ENCODE measurements at places on chromosomes 16 and 17.
A peak's percentile ranks its signal among the peaks of the same experiment; 100 is the strongest.

DNA sequence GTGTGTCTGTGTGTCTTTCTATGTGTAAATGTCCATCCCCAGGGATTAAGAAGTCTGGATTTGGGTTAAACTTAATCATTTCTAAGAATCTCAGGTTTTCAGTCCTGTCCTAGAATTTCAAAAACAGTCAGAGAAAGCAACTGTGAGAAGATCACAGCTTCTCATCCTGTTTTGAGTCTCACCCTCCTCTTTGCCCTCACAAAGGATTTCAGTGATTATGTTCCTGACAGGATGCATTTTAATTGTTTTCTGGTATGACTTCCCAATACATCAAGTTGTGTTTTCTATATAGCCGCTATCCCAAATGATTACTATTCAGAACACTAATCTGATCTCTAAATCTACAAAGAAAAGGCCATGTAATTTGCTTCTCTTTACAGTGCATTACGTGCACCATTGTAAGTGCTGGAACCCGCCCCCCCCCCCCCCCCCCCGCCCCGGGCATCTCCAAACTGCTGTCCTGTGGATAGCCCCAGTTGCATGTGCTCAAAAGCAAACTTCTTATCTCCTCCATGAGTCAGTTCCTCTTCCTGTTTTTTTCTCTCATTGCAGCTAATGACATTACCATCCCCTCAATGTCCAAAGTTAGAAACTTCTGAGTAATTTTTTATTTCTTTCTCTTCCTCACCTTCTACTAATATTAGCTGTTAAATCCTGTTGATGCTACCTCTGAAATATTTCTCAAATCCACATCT lies 73.9 kb downstream of the CDH13 start:
- no peak for DNase-seq

- DNase-seq, result peak; percentile 54
These were observed 20.6 kb downstream of the MAP3K14 start for GRCh38 chr17:45296003-45296832.

- DNase-seq, result no peak
These were observed 4.4 kb downstream of the SHBG start for GRCh38 chr17:7634384-7634783.

DNA sequence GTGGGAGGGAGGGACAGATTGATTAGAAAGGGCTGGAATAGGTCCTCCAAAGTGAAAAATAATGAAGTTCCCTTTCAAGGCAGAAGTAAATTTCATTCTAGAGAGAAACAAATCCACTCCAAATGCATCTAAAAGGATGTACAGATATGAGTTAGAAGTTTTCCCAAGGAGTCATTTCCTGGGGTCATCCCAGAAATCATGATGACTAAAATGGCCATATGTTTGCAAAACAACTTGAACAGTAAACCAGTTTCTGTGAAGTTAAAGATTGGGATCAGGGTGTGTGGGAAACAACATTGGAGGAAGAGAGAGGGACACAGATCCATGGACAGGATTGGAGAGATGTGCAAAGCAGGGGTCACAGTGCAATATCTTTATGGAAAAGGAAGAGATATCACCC lies 32.5 kb upstream of the ARHGAP44 start:
- no peak for DNase-seq

DNA sequence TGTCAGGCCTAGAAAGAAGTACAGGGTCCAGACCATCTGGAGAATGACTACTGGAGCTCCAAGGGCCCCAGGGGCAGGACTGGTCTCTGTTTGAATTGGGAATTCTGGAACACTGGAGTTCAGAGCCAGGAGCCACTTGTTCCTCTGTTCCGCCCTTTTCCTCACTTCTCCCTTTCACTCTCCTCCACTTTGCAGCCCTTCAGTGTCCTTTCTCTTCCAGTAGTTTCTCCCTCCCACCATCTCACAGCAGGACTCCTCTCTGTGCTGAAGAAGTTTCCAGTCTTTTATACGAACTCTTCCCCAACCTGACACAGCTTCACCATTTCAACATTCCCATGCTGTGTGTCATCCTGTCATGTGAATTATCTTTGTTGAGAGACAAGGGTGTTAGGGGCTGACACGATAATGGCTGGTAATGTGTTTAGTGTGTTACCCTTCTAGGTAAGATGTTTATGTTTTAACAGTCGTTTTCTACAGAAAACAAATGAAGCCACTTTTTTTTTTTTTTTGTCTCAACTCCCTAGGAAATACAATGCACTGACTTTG lies 180.3 kb upstream of the MYOCD start:
- no peak for DNase-seq

DNA sequence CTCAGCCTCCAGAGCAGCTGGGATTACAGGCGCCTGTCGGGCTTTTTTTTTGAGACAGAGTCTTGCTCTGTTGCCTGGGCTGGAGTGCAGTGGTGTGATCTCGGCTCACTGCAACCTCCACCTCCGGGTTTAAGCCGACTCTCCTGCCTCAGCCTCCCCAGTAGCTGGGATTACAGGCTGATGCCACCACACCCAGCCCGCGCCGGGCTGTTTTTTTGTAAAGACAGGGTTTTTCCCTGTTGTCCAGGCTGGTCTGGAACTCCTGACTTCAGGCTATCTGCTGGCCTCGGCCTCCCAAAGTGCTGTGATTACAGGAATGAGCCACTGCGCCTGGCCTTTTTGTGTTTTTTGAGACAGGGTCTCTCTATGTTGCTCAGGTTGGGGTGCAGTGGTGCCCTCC lies 27.4 kb upstream of the SPNS3 start:
- no peak for DNase-seq

DNA sequence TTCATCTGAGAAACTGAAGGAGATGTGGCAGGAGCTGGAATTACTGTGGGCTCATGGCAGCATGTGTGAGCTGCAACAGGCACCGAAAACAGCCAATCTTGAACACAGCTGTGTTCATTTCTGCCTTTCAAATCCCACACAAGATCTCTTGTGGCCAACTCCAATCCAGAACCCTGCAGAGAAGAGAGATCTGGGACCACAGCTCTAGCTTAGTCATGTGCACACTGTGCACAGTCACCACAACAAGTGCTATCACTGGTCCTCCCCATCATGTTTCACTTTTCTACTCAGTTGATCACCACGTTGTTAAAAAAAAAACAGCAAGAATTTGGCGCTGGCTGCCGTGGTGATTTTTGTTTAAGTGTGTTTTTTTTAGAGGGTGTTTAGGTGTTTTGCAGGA lies 254.5 kb upstream of the ELAC2 start:
- no peak for DNase-seq

DNA sequence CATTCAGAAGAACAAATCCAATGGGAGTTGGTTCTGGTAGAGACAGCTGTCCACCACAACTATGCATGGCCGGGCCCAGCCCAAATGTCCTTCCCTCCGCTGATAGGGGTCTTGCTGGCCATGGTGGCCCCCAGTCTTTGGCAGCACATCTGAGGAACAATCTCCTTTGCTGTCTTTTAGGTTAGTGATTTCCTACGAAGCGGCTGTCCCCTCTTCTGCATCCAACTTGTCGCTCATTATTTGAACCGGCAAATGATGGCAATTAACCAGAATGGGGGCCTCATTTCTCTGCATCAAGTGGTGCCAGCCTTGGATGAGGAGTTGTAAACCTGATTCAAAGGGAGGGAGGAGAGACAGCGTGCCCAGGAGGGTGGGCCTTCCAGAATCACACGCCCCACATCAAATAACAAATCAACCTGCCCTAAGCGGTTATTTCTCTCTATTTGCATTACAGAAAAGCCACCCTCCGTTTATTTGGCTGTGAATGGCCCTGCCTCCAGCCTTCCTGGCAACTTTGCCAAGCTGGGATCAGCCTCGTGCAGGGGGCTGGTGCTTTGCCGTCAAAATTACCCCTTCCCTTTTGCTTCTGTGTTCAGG lies 156.5 kb downstream of the RGS9 start:
- DNase-seq, result no peak

DNA sequence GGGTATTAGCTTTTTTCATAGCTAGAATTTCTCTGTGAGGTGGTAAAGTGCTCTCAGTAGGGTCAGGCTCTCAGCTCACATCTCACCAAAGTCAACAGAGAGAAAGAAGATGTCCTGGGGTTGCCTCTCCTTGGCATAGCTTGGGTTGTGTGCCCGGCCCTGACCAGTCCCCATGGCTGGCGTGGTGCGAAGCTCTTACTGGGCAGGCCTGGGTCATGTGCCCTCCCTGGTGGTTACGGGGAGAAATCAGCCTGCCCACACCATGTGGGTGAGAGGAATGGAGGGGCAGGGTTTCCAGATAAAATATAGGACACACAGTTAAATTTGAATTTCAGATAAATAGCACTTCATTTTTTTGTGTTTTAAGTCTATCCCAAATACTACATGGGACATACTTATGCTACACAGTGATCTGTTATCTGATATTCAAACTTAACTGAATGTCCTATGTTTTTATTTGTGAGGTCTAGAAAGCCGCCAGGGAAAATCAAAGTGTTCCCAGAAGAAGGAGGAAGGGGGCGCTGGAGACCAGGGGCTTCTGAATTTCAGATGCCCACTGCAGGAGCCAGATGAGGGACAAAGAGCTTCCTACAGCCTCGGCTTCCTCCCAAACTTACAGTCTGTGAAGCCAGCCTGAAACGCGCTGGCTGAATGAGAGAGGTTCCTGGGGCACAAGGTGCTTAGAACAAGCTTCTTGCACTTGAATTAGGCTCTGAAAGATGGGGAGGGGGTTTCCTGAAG lies 45.4 kb downstream of the NKD1 start:
- DNase-seq, result no peak

DNA sequence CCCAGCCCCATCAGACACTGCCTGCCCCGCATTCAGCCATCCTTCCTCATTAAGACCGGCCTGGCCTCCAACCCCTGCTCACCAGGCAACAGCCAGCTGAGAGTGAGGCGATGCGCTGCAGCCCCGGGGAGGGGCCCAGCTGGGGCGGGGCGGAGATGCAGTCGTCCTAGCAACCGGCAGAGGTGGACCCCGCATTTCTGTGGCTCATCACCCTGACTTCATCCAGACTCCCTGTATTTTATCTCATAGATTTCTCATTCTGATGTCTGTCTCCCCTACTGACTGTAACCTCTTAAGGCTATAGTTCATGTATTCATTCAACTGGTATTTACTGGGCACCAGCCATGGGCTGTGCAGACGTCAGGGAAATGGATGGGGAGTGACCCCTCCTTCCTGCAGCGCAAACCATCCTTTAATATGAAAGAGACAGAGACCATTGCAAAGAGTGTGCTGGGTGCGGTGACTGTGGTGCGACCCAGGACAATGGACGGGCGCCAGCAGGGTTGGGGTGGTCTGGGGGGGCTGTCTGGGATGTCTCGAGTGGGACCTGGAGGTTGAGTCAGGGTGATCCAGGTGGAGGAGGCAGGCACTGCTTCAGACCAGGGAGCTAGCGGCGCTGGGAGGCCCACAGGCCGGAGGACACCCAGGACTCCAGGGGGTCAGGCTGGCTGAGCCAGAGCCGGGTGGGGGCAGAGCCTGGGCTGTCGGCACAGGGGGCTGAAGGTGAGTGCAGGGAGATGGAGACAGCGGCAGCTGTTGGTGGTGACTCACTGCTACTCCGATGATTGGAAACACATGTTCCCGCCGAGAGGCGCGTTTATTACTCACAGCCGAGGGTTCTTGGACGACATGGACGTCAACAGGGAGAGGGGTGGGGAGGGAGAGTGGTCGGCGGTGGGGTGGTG lies 10.5 kb upstream of the TIMP2 start:
- no peak for DNase-seq

- peak; percentile 84 for DNase-seq
These were observed 31.2 kb downstream of the CTU2 start for GRCh38 chr16:88737298-88738150.
